ENCODE measurements at places on chromosomes 16 and 17.

GRCh38 chr16:49021136-49021535 lies 260.5 kb downstream of the CBLN1 start:
- no peak for DNase-seq

GRCh38 chr16:65212240-65212639 lies 90.4 kb upstream of the CDH11 start:
- no peak for DNase-seq

DNA sequence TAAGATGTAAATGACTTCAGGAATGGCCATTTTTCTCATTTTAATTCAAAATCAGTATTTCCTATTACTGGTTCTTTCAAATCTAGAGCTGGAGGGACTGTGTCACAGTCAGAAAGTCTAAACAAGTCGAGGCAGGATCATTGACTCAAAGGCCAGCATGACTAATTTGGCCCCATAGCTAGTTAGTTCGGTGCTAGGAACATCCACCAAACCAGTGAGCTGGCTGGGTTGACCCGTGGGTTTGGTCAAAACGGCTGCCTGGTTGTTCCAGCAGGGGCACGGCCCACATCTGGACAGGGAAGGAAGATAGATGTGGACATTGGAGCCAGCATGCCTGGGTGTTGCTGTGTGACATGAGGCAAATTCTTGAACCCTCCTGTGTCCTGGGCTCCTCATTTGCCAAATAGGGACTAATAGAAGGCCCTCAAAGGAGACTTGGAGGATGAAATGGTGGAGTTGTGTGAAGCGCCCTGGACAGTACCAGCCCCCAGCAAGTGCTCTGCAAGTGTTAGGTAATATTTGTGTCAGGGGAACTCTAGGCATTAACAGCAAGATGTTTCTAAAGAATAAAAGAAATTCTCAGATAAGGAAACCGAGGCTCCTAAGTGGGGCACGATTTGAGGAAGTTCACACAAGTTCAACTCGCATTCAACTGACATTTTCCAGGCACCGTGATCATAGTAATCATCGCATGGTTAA lies 46.2 kb downstream of the MEOX1 start:
- no peak for DNase-seq

GRCh38 chr17:60652454-60653247 lies 25.0 kb upstream of the BCAS3 start:
- DNase-seq = no peak

DNA sequence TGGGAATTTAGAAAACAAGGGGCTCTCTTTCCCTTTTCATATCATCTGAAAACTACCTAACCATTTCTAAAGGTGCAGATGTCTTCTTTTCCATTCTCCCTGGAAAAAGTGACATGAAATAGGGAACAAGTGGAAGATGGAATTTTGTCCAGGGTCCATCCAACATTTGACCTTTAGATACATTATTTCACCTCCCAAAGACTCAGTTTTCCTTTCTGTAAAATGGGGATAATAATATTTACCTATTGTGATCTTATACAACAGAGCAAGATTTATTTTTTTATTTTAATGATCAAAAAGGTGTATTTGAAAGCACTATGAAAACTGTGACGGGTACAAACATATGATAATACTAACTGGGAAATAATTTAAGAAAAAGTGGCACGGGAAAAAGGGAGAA lies 106.3 kb downstream of the HS3ST3A1 start:
- no peak for DNase-seq

DNA sequence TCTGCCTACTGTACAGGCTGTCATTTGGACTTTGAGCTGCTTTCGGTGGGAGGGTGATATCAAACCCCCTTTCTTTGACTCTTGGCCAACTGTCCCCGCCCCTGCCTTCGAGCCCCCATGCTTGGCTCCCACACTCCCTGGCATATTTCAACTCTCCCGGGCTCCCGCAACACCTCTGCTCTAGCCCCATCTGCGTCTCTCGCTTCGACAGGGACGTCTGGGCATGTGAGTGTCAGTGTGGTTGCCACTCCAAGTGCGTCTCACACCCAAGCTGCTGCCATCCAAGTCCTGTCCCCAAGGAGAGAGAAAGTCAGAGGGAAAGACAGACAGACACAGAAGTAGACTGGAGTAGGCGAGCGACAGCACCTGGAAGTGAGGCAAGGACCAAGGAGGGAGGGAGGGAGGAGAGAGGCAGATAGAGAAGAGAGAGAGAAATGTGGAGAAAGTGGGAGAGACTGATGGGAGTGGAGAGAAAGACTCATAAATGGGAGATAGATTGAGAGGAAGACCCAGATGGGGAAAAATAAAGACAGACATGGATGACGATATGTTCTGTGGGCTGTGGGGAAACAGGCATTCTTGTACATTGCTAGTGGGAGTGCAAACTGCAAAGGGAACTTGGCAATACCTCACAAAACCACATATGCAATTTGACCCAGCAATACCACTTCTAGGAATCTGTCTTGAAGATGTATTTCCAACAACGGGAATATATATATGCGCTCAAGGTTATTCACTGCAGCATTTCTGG lies 11.8 kb downstream of the STARD3 start:
- DNase-seq = no peak

Measured in CD4-positive, alpha-beta T cell treated with Interleukin-4 for 1 hour (primary cell).